ENCODE measurements at places on chromosomes 12 and 14.
A peak's percentile ranks its signal among the peaks of the same experiment; 100 is the strongest.

GRCh38 chr14:89303456-89304435 lies 113.3 kb downstream of the FOXN3 start:
- no peak for DNase-seq

- no peak for DNase-seq
Measured at GRCh38 chr12:75975702-75976101, 55.9 kb downstream of the PHLDA1 start.

DNA sequence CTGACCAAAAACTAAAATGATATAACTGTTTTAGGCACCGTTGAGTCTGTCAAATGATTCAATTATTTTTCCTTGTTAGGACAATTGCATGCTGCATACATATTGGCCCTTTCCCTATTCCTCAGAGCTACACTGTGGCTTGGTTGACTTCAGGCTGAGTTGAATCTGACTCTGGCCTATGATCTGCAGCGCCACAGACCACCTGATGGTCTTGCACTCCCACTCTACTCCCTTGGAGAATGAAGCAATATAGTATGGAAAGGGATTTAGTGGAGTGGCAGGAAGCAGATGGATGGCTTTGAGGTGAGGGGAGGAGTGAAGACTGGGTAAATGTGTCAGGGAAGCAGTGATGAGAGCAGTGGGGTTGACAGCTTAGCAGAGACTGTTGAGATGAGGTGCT lies 579.0 kb upstream of the STXBP6 start:
- DNase-seq: peak; percentile 35

GRCh38 chr12:95943330-95943842 lies at the start of gene AMDHD1:
AMDHD1 (plus strand) TSS chr12:95943331; CDS start chr12:95943399, 68 bp downstream.
- DNase-seq: no peak

- no peak for DNase-seq
Measured at GRCh38 chr12:11958221-11959091, 112.3 kb upstream of the BCL2L14 start.

GRCh38 chr12:83015390-83016217 lies 328.9 kb downstream of the TMTC2 start:
- DNase-seq: no peak

GRCh38 chr12:105318651-105319483 lies 11.6 kb upstream of the C12orf75 start:
- no peak for DNase-seq

Data from NCI-H524 (cell line).